Activated CD4-positive, alpha-beta T cell treated with anti-CD3 and anti-CD28 coated beads for 36 hours (primary cell): ENCODE measurements at places on chromosomes 5 and 9. TPM values are rescaled to one million over a fixed set of nuclear protein-coding genes. Genes with fewer than 3 reads are reported as not detected.

Gene TXNDC8
- not detected for total RNA-seq

Gene OR13J1
- total RNA-seq, result not detected

DNA sequence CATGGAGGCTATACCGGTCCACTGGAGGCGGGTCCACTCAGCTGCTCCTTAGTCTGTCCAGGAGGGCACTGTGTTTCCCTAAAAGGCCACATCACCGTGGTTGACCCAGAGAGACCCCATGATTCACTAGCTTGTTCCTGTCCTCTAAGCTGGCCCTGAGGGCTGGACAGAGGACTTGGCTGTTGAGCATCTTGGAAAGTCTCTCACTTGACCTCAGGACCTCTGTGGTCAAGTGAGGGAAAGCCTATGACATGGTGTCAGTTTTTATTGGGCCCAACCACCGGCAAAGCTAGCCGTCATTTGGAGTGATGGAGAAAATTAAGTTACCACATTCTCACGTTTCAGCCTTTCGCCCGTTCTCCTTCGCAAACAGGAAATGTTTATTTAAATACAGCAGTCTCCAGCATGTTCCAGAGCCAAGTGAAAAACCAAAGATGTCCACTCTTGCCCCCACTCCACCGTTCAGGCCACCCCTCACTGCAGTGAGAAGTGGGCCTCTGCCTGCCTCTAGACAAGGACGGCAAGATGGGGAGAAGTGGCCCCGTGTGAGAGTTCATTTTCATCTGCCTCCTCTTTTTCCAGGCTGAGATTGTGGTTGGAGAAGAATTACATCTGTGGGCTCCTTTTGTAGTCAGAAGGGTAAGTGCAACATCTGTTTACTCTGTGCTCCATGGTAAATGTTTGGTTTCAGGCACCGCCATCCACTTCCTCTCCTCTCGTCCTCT lies 4.4 kb downstream of the SLIT3 start:
- DNase-seq, result no peak

Gene MED7
- total RNA-seq, result 10.0 TPM

GRCh38 chr9:37026931-37027581 lies 7.0 kb downstream of the PAX5 start:
- DNase-seq, result no peak

- DNase-seq, result peak; percentile 77
Observed at GRCh38 chr9:3181049-3181953, 337.4 kb upstream of the PUM3 start.

- no peak for DNase-seq
Observed at GRCh38 chr5:79062436-79062835, 7.0 kb downstream of the DMGDH start.

DNA sequence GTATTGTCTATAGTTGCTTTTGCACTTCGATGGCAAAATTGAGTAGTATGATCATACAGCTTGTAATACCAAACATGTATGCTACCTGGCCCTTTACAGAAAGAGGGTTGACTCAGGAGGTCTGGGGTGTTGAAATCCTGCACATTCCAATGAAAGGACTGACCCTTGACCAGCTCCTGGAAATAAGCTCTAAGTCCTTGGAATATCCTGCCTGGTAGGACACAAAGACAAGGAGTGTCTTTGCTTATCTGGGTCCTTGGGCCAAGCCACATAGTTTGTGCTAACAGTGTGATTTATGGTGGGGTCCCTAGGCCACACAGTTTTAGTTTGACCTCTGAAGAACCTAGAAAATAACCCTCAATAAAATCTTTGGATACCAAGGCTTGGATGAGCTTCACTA lies 89.3 kb upstream of the FTMT start:
- DNase-seq, result no peak

DNA sequence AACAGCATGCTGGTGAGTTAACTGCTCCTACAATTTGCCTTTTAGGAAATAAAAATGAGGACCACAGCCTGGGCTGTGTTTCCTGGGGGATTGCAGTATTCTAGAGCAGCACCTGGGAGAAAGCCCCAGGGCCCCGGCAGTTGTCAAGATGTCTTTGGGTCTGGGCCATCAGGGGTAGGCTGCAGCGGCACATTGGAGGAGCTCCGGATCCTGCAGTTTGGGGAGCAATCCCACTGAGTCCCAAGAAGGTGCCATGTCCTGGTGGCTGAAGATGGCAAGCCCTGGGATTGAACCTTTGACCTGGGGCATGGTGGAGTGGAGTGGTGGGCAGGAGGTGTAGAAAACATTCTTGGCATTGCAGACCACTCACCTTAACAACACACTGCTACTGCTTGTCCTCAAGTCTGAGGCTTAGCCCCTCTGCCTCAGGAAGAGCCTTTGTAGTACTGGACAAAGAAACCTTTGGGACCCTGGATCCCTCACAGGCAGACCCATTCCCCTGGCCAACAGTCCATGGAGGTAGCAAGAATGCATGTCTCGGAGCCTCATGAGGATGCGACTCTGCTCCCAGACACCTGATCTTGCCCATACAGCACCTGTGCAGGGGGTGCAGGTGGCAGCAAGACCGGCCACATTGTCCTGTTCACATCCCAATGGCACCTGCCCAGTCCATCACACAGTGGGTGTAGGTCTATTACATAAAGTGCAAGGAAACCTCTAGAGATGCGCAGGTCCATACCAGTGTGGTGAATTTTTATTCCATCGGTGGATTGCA lies 159.1 kb upstream of the IRX2 start:
- DNase-seq, result no peak

GRCh38 chr5:129511291-129511690 lies 51.2 kb downstream of the ADAMTS19 start:
- no peak for DNase-seq

GRCh38 chr5:150860246-150860821 lies 14.0 kb downstream of the IRGM start:
- no peak for DNase-seq

GRCh38 chr9:22356985-22357384 lies 89.6 kb upstream of the DMRTA1 start:
- no peak for DNase-seq

Gene SLC2A8
- total RNA-seq, result 1.3 TPM

Gene SPINK1
- total RNA-seq, result not detected

GRCh38 chr5:80990527-80990926 lies 30.4 kb downstream of the RASGRF2 start:
- no peak for DNase-seq

Gene SLCO4C1
- 0.28 TPM for total RNA-seq

- no peak for DNase-seq
Observed at GRCh38 chr5:9483243-9483642, 62.6 kb downstream of the SEMA5A start.

DNA sequence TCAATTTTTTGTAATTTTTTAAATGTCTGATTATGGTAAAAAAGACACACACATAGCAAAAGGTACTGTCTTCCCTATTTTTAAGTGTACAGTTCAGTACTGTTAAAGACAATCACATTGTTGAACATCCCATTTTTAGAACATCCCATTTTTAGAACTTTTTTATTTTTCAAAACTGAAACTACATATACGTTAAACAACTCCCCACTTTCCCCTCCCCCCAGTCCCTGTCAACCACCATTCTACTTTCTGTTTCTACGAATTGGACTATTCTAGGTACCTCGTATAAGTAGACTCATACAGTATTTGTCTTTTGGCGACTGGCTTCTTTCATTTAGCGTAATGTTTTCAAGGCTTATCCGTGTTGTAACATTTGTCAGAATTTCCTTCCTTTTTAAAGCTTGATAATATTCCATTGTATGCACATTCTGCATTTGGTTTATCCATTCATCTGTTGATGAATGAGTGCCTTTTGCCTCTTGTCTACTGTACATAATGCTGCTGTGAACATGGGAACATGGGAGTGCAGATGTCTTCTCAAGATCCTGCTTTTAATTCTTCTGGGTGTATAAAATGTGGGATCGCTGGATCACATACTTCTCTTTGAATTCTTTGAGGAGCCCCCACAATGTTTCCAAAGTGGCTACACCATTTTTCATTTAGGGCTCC lies 154.0 kb downstream of the PIK3R1 start:
- DNase-seq, result peak; percentile 72

DNA sequence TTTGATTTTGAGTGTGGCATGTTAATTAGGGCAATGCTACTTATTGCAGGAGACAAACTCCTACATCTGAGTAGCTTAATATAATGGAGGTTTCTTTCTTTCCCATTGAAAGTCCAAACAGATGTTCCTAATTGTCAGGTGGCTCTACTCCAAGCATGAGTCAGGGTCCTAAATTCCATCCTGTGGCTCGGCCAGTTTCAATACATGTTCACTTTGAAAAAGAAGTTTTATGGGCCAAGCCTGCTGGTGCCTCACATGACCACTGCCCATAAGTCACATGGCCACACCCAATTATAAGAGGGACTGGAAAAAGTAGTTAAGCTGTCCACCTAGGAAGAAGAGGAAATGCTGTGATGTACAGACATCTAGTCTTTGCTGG lies 170.4 kb downstream of the ARRDC3 start:
- DNase-seq, result no peak

- DNase-seq, result no peak
Observed at GRCh38 chr5:124060413-124061067, 548.6 kb downstream of the CSNK1G3 start.

DNA sequence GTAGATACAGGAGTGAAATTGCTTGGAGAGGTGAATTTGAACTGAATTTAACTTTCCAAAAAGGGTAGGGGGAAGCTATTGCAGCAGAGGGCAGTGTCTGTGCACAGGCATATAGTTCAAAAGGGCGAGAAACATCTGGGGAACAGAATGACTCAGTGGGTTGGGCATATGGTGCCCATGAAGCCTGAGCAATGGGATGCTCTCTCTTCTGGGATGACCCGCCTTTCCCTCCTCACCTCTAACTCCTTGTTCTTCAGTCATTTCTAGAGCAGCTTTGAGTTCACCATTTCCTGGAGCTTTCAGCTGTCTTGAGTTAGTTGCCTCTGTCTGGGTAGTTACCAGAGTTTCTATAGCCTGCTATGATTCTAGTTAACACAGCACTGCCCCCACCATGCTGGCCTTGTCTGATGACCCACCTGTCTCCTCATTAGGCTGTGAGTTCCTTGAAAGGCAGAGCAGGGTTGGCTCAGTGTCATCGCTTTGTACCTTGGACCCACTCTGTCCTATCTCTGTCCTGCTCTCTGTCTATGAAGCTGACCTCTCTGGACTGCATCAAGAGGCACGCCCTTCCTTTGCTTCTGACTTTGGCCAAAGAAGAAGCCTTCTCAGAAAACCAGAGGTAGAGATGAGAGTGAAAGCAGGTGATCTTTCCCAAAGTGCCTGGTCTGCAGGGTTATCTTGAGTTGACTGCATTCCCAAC lies 299.6 kb upstream of the KLF4 start:
- DNase-seq, result no peak

DNA sequence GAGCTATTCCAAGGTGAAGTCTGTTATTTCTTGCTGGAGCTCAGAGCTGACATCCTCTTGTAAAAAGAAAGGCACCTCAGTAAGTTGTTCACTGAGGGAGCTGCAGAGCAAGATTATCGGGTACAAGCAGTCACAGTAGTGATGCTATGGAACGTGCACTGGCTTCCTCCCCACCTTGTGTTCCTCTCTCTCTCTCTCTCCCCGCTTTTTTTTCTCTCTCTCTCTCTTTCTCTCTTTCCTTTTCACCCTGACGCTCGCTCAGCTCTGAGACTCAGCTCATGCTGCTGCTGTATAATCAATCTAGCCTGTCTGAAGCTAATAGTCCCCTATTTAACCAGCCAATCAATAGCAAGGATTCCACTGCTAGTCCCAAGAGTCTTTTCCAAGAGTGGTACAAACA lies 587.6 kb upstream of the CDH18 start:
- DNase-seq, result no peak

DNA sequence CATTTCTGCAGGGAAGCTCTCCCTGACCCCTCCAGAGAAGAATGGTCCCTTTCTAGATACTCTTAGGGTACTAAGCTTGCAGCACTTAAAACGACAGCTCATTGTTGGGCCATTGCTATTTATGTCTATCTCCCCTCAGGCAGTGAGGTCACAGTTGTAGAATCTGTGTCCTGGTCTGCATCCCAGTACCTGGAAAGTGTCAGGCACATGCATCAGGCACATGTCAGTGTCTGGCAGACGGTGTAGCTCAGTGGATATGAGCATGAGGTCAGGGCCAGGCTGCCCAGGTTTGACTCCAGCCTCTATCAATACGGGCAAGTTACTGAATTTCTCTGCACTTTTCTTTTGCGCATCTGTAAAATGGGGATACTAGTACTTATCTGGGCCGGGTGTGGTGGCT lies 22.2 kb upstream of the EEIG1 start:
- DNase-seq, result no peak

- no peak for DNase-seq
Observed at GRCh38 chr9:79977510-79978197, 405.9 kb downstream of the TLE4 start.

Gene SLC35D2
- total RNA-seq, result 2.7 TPM

Gene TAF1L
- total RNA-seq, result not detected

DNA sequence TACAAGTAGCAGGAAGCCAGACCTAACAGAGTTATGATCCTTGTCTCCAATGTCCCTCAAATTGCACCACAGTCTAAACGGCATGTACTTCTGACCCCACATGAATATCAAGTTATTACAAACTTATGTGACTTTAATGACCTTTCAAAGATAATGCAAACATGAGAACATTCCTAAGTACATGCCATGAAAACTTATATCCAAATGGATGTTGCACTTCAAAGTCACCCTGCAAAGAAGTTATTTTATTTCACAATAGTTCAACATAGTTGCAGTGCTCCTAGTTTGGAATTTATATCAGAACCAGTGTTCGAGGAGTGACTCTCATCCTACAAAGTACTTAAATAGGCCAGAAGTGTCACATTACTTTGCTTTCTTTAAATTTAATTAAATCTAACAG lies 41.2 kb upstream of the ITGA1 start:
- no peak for DNase-seq

DNA sequence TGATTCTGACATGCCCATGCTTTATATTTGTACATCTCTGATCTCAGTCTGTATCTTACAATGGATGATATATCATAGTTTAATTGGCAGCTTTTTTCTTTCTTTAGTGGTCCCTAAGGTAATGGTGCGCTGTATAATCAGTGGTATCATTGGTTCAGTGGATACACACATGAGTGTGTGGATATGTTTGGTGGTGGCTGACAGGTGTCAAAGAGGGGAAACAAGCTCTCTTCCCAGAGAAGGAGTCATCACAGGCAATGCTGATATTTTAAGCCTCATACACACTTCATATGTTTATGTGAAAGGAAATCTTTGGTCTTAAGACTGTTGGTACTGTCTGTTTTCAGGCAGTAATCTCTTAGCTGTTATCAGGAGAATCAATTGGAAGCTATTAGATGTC lies 52.1 kb upstream of the KIAA1958 start:
- no peak for DNase-seq

DNA sequence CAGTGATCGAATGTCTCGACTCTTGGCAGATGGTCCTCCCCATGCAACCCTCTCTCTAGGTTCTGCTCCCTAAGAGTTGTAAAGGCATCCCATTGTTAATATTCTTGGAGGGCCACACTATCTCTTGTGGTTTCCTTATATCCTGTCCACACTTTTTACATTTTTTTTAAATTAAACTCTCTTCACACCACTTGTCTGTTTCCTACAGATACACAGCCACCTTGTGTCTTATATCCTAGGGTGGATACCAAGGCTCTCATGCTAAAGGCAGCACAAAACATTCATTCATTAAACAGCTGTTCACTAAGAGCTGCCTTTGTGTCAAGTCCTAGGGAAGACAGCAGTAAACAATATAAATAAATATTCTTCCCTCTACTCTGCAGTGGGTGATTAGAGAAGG lies 60.5 kb upstream of the SHISAL2B start:
- DNase-seq, result no peak

GRCh38 chr9:18906656-18907395 lies 126.2 kb downstream of the SAXO1 start:
- DNase-seq, result no peak

Gene CA9
- total RNA-seq, result 2.9 TPM

- DNase-seq, result no peak
Observed at GRCh38 chr5:114734238-114734637, 372.4 kb downstream of the KCNN2 start.

Gene TLX3
- not detected for total RNA-seq
